ENCODE measurements at places on chromosomes 12 and 14. TPM values are rescaled to one million over a fixed set of nuclear protein-coding genes. Genes with fewer than 3 reads are reported as not detected.

DNA sequence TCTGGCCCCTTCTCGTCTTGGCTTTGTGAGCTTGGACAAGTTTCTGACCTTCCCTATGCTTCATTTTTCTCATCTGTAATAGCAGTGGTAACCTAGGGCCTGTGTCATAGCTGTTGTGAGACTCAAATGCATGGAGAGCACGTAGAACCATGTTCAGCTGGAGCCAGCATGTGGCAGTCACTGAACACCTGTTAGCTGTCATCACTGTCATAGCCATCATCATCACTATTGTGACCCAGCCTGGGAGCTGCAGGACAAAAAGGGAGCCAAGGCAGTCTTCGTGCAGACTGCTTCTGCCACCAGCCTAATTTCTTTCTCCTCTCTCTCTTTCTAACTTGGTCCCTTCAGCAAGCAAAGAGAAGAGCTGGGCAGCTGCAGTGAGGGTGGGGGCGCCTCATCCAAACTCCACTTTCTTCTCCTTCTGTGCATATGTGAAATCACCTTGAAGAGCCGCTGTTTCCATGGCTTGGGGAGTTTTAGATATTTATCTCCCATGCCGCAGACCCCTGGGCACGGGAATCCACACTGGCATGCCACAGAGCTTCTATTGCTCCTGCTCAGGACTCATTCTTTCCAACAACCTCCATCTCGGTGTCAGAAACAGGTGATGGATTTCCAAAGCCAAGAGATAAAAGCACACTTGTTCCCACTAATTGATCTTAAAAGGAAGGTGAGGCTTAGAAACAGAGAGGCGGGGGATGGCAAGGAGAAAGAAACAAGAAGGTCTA lies 87.0 kb downstream of the SRRM4 start:
- no peak for DNase-seq

Gene GPHN
- 17.5 TPM for polyA plus RNA-seq

DNA sequence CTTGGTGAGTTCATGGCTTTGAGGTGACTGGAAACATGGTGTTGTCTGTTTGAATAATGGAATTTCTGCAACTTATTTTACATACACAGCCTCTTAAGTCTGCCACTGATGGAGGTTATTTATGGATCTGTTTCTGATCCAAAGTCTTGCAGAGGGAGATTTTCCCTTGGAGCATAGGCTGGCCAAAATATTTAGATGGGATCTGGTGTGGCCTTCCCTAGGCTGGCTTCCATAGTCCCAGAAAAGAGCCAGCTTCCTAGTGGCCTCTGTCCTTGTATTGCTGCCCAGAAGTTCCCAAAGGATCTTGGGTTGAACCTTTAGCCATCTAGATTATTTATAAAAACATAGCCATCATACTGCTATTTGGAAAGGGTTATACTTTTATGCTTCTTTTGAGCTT lies 491.1 kb upstream of the RGS6 start:
- peak; percentile 46 for DNase-seq

Gene AGAP2
- 6.3 TPM for polyA plus RNA-seq

DNA sequence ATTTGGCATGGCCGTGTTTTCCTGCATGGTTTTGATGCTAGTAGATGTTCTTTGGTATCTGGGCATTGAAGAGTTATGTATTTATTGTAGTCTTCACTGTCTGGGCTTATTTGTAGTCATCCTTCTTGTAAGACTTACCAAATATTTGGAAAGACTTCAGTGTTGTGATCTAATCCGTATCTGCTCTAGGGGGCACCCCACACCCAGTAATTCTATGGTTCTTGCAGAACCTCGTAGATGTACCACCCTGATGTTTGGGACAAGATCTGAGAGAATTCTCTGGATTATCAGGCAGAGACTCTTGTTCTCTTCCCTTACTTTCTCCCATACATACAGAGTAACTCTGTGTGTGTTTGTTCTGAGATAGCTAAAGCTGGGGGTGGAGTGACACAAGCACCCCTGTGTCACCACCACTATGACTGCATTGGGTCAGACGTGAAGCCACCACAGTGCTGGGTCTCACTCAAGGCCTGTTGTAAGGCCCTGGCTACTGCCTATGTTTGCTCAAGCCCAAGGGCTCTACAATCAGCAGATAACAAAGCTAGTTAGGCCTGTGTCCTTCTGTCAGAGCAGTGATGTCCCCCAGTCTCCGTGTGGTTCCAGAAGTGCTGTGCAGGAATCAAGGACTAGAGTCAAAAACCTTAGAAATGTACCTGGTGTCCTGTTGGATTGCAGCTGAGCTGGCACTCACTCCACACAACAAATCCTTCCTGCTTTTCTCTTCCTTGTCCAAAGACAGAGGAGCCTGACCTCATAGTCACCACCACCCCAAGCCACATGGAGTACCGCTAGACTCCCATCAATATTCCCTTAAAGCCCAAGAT lies 9.6 kb downstream of the RDH16 start:
- DNase-seq, result no peak
